ENCODE measurements at places on chromosomes 11 and 22.

- H3K36me3 ChIP-seq = no peaks in the 10 kb centered on the region
- no peak for DNase-seq
- no peaks in the 10 kb centered on the region for H3K4me1 ChIP-seq
Measured at GRCh38 chr11:22431106-22431505, 92.9 kb downstream of the SLC17A6 start.

- no peaks in the 10 kb centered on the region for H3K27me3 ChIP-seq
- no peaks in the 10 kb centered on the region for H3K4me1 ChIP-seq
- DNase-seq = no peak
- H3K36me3 ChIP-seq = no peaks in the 10 kb centered on the region
- no peak overlapping the region for H3K27ac ChIP-seq
Measured at GRCh38 chr11:57475671-57476046, 15.3 kb downstream of the RTN4RL2 start.

- H3K4me3 ChIP-seq = no peak overlapping the region
- no peak for DNase-seq
- H3K27ac ChIP-seq = no peak overlapping the region
- H3K27me3 ChIP-seq = no peaks in the 10 kb centered on the region
- no peaks in the 10 kb centered on the region for H3K4me1 ChIP-seq
Measured at GRCh38 chr11:18001191-18001590, 11.7 kb downstream of the SERGEF start.

DNA sequence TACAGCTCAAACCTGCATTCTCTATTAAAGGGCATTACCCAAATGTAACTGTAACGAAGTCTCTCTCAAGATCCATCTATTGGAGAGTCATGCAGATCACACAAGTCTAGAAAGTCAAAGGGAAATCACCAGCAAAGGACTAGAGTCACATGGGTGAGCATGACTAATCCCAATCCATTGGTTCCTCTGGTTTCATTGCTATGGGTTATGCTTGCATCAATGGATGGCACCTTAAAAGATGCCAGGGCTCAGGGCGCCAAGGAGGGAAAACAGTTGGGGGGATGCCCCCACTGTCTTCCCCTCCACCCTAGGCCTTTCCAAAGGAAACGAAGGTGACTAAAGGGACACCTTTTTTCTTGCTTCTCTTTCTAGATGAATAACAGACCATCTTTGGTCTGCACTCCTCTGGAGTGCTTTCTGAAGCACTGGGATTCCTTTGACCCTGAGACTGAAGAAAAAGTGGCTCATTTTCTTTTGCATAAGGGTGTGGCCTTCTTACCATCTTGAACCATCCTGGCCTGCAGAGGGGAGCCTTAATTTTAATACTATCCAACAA is 8.1 kb downstream of the NXPE4 start:
- no peak overlapping the region for H3K4me3 ChIP-seq
- H3K27me3 ChIP-seq = no peaks in the 10 kb centered on the region
- no peaks in the 10 kb centered on the region for H3K4me1 ChIP-seq
- no peak for DNase-seq
- no peaks in the 10 kb centered on the region for H3K36me3 ChIP-seq
- no peak overlapping the region for H3K27ac ChIP-seq

DNA sequence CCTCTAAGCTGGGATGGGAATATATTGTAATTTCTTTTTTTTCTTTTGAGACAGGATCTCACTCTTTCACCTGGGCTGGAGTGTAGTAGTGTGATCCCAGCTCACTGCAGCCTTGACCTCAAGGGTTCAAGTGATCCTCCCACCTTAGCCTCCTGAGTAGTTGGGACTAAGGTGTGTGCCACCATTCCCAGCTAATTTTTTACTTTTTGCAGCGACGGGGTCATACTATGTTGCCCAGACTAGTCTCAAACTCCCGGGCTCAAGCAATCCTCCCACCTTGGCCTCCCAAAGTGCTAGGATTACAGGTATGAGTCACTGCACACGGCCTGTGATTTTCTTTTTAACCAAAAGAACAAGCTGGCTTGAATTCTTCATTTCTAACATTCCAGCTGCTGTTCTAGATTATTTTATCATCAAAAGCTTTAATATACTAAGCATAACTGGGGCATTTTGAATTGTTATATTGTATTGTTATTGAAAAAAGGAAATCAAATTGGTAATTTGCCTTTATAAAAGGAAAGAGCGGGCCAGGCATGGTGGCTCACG is 26.8 kb upstream of the PPP2R1B start:
- no peak overlapping the region for H3K4me3 ChIP-seq
- no peaks in the 10 kb centered on the region for H3K36me3 ChIP-seq
- H3K4me1 ChIP-seq = peaks cover 2% of the 10 kb centered on the region
- DNase-seq = no peak
- no peak overlapping the region for H3K27ac ChIP-seq
- no peaks in the 10 kb centered on the region for H3K27me3 ChIP-seq

DNA sequence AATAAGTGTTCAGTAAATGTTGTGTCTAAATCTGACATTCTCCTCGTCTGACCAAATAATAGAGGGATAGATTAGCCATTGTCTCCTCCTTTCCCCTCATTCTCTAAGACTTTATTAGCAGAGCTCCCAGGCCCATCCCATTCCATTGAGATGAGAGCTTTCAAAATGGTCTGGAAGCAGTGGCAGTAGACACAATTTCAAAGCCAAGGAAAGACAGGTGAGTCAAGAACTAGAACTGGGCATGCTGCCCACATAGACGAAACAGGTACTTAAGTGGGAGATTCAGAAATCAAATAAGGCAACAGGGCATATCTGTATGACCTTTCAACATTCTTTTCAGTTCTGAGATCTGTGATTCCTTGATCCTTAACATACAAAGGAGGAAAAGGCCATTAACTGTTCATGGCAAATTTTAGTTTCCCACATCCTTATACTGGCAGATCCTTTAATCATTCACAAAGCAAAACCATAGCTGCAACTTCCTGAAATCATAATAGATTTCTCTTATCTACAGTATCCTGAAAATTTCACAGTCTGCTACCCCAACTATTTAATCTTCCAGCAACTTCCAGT is 96.6 kb upstream of the KCNA4 start:
- no peaks in the 10 kb centered on the region for H3K27me3 ChIP-seq
- no peak overlapping the region for H3K27ac ChIP-seq
- H3K36me3 ChIP-seq = no peaks in the 10 kb centered on the region
- no peak overlapping the region for H3K4me3 ChIP-seq
- no peak for DNase-seq

DNA sequence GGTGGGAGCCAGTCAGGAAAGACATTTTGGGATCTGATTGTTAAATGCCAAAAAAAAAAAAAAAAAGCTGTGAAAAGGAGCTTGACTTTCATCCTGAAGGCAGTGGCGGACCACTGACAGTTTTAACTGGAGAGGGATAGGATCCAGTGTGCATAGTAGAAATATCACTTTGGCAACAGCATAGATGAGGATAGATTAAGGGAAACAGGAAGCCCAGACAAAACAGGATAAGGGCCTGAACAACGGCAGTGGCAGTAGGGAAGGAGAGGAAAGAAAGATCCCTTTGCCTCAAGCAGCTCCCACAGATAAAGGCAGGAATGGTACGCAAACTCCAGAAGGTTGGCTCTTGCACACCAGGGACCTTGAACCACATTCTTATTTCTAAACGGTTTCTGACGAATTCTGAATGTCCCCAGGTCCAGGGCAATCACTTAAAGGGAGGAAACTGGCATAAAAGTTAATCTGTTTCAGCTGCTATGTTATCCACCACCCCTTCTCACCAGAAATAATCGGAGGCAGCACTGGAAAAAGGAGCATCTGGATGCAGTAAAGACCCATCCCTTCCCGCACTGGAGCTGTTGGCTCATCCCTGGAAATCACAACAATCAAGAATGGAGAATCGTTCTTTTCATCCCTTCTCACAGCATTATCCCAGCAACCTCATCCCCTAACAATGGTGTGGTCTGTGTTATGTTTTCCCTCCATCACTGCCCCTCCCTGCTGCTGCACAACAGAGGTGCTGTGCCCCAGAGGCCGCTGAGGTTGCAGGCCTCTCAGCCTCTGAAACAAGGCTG is 99.1 kb downstream of the GAB2 start:
- DNase-seq = no peak
- peaks cover 4% of the 10 kb centered on the region for H3K4me1 ChIP-seq
- no peaks in the 10 kb centered on the region for H3K27me3 ChIP-seq
- H3K36me3 ChIP-seq = no peaks in the 10 kb centered on the region

DNA sequence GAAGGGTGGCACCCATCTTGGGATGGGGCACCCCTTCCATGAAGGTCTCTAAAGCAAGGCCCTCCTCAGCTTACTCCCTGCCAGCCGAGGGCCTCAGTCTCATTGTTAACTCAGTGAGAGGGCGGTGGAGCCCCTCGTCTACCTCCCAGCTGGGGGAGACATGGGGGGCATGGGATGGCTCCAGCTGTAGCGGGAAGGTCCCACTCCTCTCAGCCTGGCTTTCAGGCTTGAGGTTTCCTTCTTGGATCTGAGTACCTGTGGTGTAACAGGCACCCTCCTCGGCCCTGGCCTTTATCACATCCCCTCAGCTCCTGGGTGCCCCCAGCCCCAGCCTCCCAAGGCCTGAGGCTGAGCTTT is 2.0 kb downstream of the MIF start:
- no peaks in the 10 kb centered on the region for H3K4me1 ChIP-seq
- no peak overlapping the region for H3K4me3 ChIP-seq
- H3K27ac ChIP-seq = no peak overlapping the region
- no peaks in the 10 kb centered on the region for H3K27me3 ChIP-seq

GRCh38 chr11:6646576-6646917 is 9.1 kb downstream of the DCHS1 start:
- no peak overlapping the region for H3K4me3 ChIP-seq
- H3K4me1 ChIP-seq = no peaks in the 10 kb centered on the region
- H3K27ac ChIP-seq = no peak overlapping the region
- no peaks in the 10 kb centered on the region for H3K27me3 ChIP-seq
- H3K36me3 ChIP-seq = no peaks in the 10 kb centered on the region

DNA sequence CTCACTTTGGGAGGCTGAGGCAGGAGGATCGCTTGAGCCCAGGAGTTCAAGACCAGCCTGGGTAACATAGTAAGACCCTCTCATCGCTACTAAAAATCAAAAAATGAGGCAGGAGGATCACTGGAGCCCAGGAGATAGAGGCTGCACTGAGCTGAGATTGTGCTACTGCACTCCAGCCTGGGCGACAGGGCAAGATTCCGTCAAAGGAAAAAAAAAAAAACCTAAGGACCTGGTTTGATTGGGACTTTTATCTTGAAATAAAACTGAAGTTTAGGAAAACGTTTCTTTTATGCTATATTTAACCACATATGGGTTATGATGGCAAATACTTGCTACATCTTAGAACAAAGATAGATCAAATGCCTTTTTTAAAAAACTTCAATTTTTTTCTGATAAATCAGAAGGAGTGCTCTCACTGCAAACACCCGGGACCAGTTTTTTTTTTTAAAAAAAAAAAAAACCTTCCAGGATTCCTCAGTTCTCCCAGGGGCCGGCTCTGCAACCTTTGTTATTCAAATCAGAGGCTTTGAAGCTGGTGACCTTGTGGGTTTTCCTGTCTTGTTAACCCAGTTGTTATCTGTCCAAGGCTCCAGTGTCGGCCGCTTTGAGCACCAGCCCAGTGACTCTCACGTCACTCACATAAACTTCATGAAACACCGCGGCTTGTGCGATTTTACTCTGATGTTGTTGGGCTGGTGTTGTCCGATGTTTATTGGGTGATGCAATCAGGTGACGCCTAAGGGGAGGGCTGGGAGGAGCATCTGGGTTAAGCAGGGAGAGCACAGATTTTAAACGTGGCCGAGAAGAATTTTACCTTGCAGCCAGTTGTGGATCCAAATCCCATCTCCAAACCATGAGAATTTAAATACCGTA is 24.7 kb upstream of the SLC22A12 start:
- H3K4me1 ChIP-seq = no peaks in the 10 kb centered on the region
- no peak overlapping the region for H3K4me3 ChIP-seq
- H3K36me3 ChIP-seq = no peaks in the 10 kb centered on the region
- DNase-seq = no peak
- no peaks in the 10 kb centered on the region for H3K27me3 ChIP-seq
- no peak overlapping the region for H3K27ac ChIP-seq

GRCh38 chr22:25166266-25167040 is 33.2 kb upstream of the CRYBB3 start:
- no peak overlapping the region for H3K4me3 ChIP-seq
- no peaks in the 10 kb centered on the region for H3K27me3 ChIP-seq
- H3K27ac ChIP-seq = no peak overlapping the region
- no peak for DNase-seq
- no peaks in the 10 kb centered on the region for H3K4me1 ChIP-seq
- no peaks in the 10 kb centered on the region for H3K36me3 ChIP-seq

DNA sequence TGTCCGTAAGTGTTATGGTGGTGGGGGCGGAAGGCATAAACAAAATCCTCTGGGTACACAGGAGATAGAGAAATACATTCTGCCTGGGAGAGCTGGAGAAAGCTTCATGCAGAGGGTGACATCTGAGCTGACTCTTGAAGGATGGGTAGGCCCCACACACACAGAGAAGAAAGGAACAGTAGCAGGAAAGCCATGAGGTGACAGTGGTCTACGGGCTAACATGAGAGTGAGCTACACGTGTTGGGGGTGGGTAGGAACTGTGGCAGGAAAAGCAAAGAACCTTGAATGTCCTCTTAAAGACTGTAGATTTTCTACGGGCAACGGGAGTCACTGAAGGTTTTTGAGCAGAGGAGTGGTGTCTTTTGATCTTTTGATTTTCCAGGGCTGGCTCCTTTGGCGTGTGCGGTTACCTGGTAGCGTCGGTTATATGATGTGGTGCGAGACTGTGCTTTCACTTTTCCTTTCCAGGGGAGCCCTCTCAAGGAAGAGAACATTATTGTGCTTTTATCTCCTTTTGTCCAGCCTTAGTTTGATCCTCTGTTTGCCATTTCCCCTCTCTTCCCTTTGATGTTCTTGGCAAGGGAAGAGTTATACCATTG is 39.7 kb downstream of the ADAMTS8 start:
- H3K4me1 ChIP-seq = no peaks in the 10 kb centered on the region
- no peaks in the 10 kb centered on the region for H3K36me3 ChIP-seq
- no peaks in the 10 kb centered on the region for H3K27me3 ChIP-seq
- no peak overlapping the region for H3K27ac ChIP-seq
- no peak overlapping the region for H3K4me3 ChIP-seq

DNA sequence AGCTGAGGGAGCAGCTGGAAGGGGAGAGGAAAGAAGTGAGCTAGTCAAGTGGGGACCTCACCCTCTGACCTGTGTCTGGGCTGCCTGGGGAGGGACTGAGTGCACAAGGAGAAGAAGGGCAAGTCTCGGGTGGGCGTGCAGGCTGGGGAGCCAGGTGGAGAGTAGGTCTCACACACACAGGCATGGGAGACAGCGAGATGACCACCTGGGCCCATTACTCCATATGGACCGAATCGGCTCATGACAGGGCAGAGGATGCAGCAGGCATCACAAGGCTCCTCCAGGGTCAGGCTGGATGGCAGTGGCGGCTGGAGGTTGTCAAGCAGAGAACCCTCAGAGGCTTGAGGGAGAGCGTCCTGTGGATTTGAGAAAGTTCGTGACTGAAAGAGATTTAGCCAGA is 63.5 kb downstream of the CEP164 start:
- H3K4me3 ChIP-seq = no peak overlapping the region
- peaks cover 24% of the 10 kb centered on the region for H3K36me3 ChIP-seq
- no peaks in the 10 kb centered on the region for H3K27me3 ChIP-seq
- no peaks in the 10 kb centered on the region for H3K4me1 ChIP-seq
- H3K27ac ChIP-seq = no peak overlapping the region

DNA sequence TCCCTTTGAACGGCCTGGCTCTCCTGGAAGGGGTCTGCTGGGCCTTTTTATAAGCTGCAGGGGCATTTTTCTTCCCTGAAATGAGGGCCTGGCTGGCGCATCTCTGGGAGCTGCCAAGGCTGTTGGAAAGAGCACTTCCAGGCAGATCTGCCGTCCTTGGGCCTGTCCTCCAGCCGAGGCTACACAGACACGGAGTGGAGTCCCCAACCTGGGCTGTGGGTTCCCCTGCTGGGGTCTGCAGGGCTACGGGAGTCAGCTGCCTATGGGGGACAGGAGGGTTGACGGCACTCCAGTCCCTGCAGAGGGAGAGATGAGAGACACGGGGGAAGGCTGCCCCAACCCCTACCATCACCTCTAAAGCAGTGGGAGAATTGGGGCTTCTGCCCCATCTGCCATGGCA is 606.6 kb downstream of the TBC1D22A start:
- no peaks in the 10 kb centered on the region for H3K36me3 ChIP-seq
- H3K4me3 ChIP-seq = no peak overlapping the region
- no peaks in the 10 kb centered on the region for H3K4me1 ChIP-seq
- no peak overlapping the region for H3K27ac ChIP-seq

Measured in aorta (tissue), 5 donors.